ENCODE measurements at places on chromosomes 11 and 22.

DNA sequence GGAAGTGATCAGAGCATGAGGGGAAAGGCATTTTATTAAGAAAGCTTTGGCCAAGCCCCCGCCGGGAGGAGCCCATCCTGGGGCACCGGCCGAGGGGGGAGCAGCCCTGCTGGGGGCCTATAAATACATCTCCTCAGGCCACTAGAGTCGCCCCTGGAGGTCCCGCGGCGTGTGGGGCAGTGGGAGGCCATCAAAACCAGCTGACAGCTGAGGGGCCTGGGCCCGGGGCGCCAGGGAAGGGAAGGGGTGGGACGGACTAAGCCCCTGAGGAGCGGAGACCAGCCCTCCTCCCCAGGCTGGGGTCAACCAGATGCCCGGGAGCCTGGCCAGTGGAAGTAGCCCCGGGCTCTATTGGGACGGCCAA lies 13.1 kb downstream of the SCARF2 start:
- no peak for DNase-seq

- DNase-seq: no peak
Observed at GRCh38 chr22:38843657-38844314, at the start of gene NPTXR. Gene NPTXR, minus strand, starts transcription at chr22:38844028.

GRCh38 chr11:124080327-124081001 lies 34.8 kb upstream of the VWA5A start:
- DNase-seq: peak; percentile 53

GRCh38 chr11:120066738-120067437 lies 71.0 kb downstream of the TRIM29 start:
- no peak for DNase-seq

DNA sequence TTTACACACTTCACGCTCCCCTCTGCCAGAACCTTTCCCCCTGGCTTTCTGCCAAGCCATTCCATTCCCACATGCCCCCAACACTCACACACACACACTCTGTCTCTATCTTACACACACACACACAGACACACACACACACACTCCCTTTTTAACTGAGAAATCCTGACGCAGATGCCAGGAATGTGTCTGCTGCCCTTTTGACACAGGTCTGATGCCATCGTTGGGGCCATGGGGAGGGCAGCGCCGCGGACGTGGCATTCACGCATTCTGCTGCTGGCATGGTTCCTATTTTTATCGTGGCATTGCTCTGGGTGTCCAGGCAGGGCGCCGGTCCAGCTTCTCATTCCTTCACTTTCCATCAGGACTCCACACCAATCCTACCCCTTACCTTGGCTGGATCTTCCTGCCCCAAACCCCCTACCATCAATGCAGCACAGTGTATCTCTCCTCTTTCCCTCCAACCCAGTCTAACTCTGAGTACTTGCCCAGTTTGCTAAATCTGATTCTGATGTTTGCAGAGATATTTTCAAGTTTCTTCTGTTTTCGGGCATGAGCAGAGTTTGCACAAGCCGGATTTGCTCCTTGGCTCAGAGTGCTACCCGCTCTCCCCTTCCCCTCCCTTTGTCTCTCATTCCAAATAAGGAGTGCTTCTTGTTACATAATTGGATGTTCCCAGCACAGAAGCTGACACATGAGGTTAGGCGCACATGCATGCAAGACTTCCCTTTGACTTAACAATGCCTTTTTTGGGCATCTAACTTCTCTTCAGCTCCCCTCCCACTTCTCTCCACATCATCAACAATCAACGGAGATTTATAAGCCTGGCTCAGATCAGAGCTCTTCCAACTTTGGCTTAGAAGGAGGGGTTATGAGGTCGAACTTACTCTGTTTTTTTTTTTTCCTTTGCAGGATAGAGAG lies 18.8 kb downstream of the SNX19 start:
- peak; percentile 97 for DNase-seq

DNA sequence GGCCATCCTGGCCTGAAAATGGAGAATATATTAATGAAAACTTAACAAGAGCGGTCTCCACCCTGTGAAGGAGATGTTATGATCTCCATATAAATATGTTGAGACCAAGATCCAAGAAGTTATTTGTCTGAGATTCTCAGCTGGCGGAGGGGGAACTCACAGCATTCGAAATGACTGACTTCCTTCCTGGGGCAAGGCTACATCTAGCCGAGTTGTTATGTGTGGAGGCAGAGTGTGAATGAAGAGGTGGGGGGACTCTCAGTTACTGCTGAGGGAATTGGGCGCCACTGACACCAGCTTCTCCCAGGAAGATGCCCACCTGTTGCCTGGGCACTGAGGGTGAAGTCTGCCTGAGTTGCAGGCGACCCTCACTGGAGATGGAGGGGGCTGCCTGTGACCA lies 5.9 kb downstream of the HTR3A start:
- no peak for DNase-seq

GRCh38 chr22:49951678-49951985 lies 8.9 kb upstream of the PIM3 start:
- no peak for DNase-seq

GRCh38 chr11:79101656-79102055 lies 339.2 kb downstream of the TENM4 start:
- DNase-seq: no peak

- no peak for DNase-seq
Observed at GRCh38 chr22:21790359-21790758, 54.8 kb upstream of the YPEL1 start.

DNA sequence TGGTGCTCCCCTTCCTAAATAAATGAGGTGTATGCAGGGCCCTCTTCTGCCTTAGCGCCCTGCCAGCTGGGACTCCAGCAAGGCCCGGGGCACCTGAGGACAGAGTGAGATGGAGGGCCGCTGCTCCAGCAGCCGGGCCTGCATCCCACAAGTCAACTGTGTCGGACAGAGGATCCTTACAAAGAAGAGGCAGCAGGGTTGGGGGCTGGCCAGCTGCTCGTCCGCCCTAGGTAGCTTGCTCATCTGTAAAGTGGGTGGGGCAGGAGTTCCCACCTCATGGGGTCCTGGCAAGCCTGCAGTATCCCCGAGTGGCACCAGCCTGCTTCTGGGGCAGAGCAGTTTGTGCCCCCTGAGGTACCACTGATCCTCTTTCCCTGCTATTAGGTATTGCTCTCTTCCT lies 7.6 kb downstream of the TMEM121B start:
- DNase-seq: no peak

DNA sequence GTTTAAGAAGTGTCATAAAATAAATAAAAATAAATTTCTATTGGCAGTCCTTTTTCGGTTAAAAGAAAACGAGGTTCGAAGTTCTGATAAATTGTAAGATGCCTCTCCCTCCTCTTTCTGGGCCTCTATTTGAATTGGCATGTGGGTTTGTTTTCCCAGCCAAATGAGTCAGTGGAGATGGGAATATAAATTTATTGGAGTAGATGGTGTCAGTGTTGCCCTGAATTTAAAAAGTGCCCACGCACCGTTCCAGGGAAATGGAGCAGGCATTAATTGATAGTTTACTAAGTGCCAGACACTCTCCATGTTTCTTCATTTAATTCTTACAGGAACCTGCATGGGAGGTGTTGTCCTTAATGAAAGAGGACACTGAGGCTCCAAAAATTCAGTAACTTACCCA lies 119.2 kb downstream of the FEZ1 start:
- no peak for DNase-seq

DNA sequence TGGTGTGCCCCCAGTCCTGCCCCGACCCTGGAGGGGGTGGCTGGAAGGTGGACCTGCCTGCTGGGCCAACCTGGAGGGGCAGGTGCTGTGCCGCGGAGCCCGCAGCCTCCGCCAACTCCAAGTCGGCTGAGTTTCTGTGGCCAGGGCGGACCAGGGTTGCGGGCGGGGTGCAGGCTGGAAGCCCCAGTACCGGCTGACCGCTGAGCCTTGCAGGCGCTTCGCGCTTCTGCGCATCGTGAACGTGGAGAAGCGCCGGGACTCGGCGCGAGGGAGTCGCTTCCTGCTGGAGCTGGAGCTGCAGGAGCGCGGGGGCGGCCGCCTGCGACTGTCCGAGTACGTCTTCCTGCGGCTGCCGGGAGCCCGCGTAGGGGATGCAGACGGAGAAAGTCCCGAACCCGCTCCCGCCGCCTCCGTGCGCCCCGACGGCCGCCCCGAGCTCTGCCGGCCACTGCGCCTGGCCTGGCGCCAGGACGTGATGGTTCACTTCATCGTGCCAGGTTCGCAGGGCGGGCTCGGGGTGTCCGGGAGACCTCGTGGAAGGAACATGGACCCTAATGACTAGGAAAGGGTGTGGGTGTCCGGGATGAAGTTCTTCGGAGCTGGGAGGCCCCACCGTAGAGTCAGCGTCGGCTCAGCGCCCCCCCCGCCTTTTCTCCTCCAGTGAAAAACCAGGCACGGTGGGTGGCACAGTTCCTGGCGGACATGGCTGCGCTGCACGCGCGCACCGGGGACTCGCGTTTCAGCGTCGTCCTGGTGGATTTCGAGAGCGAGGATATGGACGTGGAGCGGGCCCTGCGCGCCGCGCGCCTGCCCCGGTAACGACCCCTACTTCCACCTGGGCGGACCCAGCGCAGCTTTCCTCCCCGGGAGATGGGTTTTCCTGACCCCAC lies 10.2 kb downstream of the B4GALNT4 start:
- DNase-seq: no peak

DNA sequence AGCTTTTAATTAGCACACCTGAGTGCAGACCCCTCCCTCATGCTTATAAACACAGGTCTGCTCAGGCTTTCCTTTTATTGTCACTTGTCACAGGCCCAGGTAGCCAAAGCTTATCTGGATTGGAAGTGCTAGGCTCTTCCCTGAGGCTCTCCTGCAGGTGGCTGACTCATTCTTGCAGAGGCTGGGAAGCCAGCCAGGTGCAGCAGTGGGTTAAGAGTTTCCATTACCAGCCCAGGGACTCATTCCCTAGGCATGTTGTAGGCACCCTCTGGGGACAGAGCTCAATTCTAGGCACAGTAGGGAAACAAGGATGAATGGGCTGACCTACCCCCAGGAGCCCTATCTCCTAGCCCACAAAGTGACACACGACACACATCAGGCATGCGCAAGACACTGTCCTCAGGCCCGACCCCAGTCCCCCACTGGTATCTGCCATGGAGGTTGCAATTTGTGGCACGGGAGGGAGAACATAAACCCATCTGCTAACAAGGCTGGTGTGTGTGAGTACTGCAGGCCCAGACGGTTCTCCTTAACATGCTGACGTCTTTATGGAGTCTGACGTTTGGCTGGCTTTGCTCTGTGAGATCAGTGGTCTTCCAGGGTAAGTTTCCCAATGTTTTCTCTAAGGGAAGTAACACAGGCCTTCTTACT lies 94.2 kb downstream of the ABTB2 start:
- peak; percentile 79 for DNase-seq

- DNase-seq: no peak
Observed at GRCh38 chr22:24376586-24376985, 50.8 kb upstream of the ADORA2A start.

DNA sequence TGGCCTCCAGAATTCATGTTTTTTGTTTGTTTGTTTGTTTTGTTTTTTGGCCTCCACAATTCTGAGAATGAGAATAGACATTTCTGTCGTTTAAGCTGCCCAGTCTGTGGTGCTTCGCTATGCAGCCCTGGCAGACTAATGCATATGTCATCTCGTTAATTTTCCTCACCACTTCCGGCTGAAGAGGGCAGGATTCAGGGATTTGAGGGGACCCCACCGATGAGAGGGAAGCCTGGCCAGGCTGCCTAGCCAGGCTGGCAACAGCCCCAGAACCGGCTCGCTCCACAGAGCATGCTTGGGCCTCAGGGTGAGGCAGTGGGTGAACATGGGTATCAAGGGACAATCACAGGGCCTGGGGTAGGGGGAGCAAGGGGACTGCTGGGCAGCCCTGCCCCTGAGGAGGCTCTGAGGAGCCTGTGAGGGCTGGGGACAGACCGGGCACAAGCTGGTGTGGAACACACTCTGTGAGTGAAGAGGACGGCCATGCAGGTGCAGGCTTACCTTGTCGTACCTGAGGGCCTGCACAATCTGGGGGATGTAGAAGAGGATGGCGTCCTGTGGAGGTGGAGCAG lies 47.8 kb upstream of the SERPIND1 start:
- DNase-seq: no peak

DNA sequence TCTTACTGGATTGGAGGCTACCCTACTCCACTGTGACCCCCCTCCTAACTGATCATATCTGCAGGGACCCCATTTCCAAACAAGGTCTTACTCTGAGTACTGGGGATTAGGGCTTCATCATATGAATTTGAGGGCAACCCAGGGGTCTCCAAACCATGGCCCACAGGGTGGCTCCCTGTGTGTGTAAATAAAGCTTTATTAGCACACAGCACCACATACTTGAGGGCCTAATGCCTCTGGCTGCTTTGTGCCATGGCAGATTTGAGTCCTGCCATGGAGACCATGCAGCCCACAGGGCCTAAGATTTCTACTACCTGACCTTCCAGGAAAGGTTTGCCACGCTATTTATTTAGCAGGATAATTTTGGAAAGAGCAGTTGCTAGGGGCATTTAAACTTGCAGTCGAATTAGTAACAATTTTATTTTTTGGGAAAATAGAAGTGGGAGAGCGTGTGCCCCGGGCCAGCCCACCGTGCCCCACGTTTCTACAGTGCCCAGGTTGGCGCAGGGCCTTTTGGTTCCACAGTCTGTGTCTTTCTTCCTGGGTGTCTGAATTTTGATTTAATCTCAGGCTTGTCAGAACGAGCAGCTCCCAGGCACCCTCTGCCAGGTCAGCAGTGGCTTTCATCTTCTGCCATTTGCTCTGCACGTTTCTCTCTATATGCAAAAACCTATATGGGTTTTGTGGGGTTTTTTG lies 92.3 kb downstream of the KCNQ1 start:
- no peak for DNase-seq

DNA sequence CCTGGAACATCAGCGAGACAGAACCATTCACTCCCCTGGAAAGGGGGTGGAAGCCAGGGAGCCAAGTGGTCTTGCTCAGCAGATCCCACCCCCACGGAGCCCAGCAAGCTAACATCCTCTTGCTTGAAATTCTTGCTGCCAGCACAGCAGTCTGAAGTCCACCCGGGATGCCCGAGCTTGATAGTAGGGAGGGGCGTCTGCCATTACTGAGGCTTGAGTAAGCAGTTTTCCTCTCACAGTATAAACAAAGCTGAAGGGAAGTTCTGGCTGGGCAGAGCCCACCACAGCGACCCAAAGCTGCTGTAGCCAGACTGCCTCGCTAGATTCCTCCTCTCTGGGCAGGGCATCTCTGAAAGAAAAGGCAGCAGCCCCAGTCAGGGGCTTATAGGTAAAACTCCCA lies 764.8 kb upstream of the LUZP2 start:
- DNase-seq: no peak

DNA sequence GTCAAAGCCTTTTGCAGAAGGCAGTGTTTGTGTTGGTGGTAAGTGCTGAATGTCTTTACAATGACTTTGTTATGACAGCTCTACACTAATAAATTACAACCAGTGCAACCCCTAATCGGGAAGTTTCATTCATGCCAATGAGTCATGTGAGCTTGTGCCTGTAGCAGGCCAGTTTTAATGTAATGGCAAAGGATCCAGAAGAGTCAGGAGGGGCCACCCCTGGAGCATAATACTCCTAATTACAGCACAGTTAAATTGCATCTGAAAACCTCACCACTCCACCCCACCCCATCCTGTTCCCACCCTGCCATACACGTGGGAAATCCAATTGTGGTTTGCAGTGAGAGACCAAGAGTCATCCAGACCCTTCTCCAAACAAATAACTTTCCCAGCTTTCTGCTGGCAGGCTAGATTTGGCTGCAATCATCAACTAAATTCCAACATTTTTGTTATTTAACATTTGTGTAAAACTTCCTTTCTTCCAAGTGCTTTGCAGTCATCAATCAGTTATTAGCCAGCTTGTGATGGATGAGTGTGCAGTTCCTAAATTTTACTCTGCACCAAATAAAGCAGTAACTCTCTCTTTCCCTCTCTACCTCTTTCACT lies 277.3 kb upstream of the FAT3 start:
- DNase-seq: peak; percentile 20

Measured in cardiac fibroblast (primary cell).